ENCODE measurements at places on chromosomes 7 and 10.

DNA sequence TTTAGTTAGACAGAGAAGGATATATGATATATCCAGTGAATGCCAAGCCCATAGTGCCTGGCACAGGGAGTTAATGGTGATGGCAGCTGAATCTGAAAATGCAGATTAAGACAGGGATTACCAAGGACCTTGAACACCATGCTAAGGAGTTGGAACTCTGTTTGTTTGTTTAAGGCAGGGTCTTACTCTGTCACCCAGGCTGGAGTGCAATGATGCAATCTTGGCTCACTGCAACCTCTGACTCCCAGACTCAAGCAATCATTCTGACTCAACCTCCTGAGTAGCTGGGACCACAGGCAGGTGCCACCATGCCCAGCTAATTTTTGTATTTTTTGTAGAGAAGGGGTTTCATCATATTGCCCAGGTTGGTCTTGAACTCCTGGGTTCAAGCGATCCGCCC is 1.6 kb downstream of the AKR1D1 start:
- no peak for DNase-seq

DNA sequence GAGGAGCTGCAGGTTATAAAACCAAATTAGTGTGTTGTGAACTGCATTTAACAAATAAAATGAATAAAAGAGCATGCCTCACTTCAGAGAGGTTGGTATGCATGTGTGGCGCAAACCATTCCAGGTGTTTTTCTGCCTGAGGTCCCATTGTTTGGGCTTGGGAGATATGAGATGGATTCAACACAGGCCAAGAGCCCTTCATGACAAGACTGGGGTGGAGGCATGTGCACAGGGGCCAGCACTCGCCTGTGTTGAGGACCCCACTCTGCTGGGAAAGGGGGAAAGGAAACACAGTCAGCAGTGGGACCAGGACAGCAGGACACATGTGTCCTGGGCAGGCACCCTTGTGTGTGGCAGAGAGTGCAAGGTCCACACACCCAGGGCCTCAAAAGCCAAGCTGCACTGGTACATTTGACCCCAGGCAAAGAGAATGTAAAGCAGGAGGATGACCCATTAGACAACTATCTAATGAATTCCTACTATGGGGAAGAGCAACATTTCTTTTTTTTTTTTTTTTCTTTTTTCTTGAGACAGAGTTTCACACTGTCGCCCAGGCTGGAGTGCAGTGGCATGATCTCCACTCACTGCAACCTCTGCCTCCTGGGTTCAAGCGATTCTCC is 9.2 kb upstream of the SLC18A3 start:
- no peak for DNase-seq

DNA sequence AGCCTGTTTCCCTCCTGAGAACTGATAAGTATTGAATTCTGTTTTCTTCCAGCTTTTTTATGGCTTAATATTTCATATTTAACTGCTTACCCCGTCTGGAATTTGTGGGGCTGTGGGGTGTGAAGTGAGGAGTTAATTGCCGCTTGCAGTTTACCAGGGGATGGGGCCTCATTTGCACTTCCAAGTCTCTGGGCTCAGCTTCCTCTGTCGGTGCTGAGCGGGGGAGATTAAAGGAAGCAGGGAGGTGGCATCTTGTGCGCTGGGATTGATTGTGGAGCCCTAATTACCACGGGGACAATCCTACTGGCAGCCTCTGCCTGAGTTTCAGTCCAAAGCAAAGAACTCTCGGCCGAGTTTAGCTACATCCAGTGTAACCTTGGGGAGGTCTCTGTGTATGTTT is 33.4 kb downstream of the ELFN1 start:
- no peak for DNase-seq

- no peak for DNase-seq
Measured at GRCh38 chr10:1123972-1124371, 67.8 kb downstream of the WDR37 start.

GRCh38 chr10:33326933-33327332 is 7.5 kb downstream of the NRP1 start:
- DNase-seq, result no peak

DNA sequence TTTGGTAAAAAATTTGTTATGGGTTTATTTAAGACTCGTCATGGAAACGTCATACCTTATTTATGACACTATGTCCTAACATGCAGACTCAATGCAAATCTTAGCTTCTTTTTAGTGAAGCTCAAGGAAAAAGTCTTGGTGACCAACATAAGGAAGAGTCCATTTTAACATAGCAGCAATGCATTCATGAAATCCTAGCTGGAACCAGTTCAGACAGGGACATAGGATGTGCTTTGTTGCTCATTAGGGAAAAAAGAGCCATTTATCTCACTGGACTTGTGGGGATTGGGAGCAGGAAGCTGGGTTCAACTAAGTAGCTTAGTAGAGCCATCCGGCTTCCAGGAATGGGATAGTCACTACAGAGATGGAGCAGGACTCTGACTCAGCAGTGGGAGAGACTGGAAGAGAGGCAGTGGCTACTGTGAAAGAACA is 100.7 kb upstream of the DKK1 start:
- no peak for DNase-seq

DNA sequence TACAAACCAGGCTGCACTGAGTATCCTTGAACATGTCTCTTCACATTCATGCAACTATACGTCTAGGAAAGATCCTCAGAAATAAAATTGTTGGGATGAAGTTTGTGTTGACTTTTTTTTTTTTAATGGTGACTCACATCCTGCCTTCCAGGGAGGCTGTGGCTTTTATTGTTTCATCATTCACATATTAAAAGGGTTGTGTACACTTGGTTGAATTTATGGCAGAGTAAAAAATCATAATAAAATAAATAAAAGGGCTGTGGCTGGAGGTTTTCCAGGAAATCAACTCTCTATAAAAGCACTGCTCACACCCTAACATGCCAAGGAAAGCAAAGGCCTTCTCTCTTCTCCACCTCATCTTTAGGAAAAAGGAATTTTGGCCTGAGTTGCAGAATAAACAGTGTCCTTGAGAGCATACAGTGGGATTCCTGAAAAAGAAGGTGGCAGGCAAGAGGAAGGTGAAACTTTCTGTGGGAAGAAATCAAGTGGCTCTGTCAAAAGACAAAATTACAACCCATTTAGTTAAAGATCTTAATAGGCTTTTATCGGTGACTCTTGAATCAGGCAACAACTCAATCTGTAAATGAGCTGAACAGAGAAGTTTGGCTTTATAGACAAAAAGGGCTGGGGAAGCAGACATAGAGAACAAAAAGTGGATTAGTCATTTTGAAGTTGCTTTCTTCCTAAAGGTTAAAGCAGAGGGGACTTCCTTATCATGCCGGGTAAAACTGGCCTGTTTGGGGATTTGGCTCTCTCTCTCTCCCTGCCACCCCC is 41.6 kb upstream of the FHIP2A start:
- no peak for DNase-seq

GRCh38 chr10:131660427-131660826 is 240.4 kb upstream of the PPP2R2D start:
- DNase-seq, result no peak

GRCh38 chr7:135508883-135509588 is 866 bp downstream of the CNOT4 start:
- no peak for DNase-seq

DNA sequence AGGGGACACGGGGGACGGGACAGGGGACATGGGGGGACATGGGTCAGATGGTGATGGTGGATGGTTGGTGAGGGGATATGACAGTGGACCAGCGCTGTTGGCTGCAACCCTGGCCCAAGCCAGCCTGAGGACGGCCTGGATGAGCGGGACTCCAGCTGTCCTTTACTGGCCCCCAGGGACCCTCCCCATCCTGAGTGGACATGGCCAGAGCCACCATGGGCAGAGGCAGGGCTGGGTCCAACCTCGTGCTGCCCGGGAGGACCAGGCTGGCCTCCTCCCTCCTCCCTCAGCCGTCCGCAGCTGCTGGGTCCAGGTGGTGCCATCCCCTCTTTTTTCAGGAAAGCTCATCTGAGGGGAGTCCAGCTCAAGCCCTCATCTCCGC is 30.4 kb downstream of the GET4 start:
- DNase-seq, result no peak

DNA sequence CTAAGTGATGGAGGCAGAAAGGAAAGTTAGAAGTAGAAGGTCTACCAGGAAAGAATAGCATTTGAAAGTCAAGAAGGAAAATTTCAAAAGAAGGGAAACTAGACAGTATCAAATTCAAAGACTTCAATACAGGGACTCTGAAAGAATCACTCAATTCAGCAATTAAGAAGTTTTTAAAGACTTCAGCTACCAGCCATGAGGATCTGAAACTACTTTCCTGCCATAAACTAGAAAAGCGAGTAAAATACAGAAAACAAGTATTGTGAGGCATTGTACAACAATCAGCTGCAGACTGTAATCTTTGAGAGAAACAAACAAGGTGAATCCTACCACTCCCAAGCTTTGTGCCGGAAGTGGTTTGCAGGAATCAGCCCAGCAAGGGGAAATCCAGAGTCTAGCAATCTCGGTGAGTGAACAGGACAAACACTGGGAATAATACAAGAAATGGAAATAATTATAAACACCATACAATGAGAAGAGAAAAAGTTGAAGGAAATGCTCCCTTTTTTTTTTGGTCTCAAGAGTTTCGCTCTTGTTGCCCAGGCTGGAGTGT is 62.4 kb downstream of the ARHGAP12 start:
- no peak for DNase-seq
